Neural progenitor cell (in vitro differentiated cells): ENCODE measurements at places on chromosomes 3 and 15.

DNA sequence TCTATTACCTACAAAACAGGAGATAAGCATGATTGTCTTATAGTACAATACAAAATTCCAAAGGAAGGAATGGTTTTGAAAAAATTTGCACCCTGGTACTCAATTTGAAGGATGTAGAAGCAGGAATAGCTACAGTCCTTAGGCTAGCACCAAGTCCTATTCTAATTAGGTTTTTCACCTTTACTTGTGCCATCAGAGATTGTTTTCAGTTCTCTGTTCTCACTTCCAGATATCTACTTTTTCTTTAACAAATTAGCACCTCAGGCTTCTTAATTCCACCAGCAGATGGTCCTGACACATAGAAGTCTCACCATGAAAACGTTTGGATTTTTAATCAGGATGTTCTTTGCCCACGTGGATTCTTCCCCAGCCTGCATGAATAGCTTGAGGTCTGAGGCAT is 43.8 kb downstream of the IL5RA start:
- no peak for DNase-seq

GRCh38 chr3:140365872-140366697 is 311.8 kb upstream of the TRIM42 start:
- DNase-seq, result no peak

GRCh38 chr3:123584284-123584987 is 417 bp downstream of the HACD2 start:
- no peak for DNase-seq

GRCh38 chr15:86139828-86140227 is 60.2 kb downstream of the AGBL1 start:
- peak; percentile 9 for DNase-seq

GRCh38 chr3:160001850-160002623 is 13.4 kb downstream of the IL12A start:
- DNase-seq, result no peak

- no peak for DNase-seq
These were observed 19.3 kb upstream of the STRIT1 start for GRCh38 chr3:155312781-155313180.

DNA sequence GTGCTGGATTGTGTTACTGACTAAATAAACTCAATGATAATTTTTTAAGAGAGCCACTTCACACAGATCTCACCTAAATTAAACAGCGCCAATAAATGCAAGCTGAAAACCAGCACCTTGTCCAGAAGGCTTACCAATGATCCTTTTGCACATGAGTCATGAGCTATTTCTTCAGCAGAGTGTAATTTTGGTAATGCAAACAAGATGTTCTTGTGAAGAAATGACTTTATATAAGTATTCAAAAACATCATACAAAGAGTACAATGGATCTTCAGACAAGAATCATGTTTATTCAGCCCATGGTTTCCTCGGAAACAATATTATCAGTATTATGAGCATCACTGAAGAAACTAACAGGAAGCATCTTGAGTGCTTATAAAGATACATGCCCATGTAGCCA is 263.8 kb upstream of the UBE2E2 start:
- no peak for DNase-seq

DNA sequence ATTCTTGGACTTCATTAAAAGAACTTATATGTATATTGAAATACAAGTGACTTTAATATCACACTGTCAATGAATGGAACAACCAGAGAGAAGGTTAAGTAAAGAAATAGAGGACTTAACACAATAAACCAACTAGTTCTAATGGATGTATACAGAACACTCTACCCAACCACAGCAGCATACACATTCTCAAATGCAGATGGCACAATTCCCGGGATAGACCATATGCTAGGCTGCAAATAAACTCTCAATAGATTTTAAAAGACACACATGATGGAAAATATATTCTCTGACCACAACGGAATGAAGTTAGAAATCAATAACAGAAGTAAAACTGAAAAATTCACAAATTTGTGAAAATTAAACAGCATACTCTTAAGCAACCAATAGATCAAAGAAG is 214.3 kb upstream of the LINGO1 start:
- no peak for DNase-seq
